Right lobe of liver (tissue), 6 donors: ENCODE measurements at places on chromosomes 6 and 20.

DNA sequence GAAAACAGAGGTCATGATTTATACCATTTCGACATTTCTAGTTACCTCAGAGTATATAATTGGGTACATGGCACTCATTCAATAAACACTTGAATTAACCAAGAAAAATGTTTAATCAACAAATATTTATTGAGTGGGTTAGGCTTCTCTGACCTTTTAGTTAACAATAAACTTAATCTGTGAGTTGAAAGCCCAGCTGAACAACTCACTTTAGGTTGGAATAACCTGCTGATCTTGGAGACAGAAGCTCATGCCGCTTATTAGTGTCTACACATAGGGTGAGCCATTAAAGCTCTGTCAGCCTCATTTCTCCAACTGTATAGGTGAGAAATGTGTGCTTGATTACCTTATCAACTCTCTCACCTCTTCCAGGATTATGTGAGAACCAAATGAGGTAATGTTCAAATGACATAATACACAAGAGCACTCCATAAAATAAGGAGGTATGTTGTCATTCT, 98.2 kb upstream of the DTNBP1 start:
- DNase-seq = no peak

DNA sequence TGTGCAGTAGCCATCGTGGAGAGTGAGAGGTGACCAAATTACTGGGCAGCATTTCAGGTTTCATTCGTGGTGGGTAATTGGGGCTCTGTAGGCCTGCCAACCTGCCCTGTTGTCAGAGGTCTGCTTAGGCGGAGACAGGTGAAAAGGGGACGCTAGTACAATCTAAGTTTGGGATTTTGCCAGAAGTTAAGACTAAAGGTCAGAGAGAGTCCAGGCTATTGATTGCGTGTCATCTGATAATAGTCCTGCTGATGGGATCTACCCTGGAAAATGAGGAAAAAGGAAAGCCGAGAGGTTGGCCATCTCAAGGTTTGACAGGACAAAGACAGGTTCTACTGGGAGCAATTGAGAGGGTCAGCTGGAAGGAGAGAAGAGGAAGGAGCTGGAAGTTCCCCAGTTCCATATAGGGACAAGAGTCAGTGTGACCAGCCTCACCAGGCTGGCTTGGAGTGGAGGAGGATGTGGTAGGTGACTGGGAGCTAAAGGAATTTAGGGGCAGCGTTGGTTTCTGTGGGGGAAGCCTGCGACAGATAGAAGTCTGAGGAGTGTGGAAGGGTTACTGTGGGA, 10.9 kb downstream of the ARFGEF2 start:
- peak; percentile 73 for DNase-seq

- DNase-seq = no peak
Observed at GRCh38 chr20:20241976-20242375, 125.9 kb upstream of the INSM1 start.

DNA sequence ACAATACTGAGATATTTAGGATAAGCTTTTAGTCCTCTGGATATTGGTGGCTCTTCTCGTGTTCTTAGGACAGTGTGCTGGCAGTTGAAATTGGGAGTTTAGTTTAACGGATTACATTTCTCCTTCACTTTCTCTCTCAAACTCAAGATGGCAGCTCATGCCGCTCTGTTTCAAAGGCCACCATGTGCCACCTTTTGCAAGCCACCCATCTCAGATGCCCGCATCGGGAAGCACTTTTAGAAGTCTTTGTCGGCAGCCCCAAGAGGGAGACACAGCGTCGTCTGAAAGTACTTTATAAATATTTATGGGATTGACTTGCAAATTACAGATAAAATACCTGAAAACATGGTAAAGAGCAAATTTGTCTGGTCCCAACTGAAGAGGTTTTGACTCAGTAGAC, 73.5 kb downstream of the DOK5 start:
- DNase-seq = no peak

DNA sequence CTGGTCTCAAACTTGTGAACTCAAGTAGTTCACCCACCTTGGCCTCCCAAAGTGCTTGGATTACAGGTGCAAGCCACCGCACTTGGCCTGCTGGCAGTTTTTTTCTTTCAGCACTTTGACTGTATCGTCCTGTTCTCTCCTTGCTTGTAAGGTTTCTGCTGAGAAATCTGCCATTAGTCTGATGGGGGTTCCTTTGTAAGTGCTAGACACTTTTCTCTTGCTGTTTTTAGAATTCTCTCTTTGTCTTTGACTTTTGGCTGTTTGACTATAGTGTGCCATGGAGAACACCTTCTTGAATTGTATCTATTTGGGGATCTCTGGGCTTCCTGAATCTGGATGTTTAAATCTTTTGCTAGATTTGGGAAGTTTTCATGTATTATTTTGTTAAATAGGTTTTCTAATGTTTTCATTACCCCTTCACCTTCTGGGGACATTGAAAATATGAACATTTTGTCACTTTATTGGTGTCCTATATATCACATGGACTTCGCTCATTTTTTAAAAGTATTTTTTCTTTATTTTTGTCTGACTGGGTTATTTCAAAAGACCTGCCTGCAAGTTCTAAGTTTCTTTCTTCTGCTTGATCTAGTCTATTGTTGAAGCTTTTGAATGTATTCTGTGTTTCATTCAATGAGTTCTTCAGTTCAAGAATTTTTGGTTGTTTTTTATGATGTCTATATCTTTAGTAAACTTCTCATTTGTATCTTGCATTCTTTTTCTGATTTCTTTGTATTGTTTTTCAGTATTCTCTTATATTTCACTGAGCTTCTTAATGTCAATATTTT, 22.1 kb downstream of the GJA10 start:
- DNase-seq = no peak

GRCh38 chr6:157090736-157091135, 232.6 kb downstream of the TMEM242 start:
- no peak for DNase-seq

DNA sequence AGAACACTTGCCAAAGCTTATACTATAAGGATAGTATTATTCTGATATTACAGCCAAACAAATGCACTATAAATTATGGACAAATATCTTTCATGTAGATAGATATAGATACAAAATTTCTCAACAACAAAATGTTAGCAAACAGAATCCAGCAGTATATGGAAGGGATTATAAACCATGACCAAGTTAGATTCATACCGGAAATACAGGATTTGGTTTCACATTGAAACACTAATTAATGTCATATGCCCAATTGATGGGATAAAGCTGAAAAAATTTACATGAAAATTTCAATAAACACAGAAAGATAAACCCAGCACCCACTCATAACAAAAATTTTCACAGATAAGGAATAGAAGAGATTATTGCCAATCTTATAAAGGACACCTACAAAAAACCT, 770.3 kb upstream of the SLC35B3 start:
- DNase-seq = no peak

DNA sequence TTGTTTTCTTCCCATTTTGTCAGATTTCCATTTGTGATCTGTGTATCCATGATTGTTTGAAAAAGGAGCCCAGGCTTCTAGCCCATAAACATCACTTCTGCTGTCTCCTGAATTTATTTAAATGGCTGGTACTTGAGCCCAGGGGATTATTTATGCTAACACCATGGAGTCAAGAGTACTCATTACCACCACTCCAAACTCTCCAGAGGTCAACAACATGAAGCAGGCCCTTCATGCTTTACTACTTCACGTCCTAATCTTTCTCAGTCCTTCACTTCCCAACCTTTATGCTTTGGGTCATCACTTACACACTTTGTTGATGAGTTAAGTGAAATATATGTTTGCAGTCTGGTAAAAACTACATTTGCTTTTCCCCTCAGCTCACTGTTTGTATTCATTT, 247.8 kb downstream of the BMP2 start:
- no peak for DNase-seq

DNA sequence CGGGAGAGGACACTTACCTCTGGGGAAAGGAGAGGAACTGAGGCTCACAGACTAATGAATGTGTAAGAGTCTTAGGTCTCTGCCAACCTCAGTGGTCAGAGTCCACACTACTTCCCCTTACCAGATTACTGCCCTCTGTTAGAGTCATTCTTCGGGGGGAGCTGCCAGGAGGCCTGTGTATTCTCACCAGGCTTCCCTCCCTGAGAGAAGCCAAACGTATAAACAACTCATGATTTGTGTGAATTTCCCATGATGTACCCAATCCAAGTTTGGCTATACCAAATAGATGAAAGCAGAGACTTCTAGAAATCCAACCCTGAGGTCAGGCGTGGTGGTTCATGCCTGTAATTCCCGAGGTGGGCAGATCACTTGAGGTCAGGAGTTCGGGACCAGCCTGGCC, 77.1 kb downstream of the SLC2A10 start:
- DNase-seq = no peak

- no peak for DNase-seq
Observed at GRCh38 chr6:6434723-6435122, 114.3 kb upstream of the F13A1 start.

DNA sequence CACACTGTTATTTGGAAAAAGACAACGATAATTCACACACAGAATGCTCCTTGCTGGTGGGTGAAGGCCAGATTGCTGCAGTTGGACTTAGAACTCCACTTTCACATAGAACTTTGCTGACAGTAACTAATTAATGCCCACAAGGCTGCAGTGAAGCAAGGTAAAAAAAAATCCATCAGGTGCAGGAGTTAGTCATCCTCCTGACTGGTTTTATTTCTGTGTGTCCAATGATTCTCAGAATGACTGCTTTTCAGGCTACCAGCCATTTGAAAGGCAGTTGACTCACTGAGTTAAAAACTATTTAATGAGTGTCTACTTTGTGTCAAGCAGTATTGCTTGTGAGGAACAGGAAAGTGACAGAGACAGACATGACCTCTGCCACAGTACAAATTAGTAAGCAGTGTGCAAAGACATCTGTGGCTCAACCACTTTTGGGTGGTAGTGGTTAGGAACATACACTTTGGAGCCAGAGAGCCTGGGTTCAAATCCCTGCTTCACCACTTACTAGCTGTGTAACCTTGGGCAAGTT, 41.9 kb downstream of the ELOVL5 start:
- no peak for DNase-seq

GRCh38 chr20:10110151-10110550, 75.4 kb downstream of the ANKEF1 start:
- DNase-seq = no peak

- DNase-seq = no peak
Observed at GRCh38 chr6:88124925-88125557, 41.1 kb downstream of the CNR1 start.

GRCh38 chr6:139990026-139990686, 615.7 kb upstream of the CITED2 start:
- DNase-seq = no peak

DNA sequence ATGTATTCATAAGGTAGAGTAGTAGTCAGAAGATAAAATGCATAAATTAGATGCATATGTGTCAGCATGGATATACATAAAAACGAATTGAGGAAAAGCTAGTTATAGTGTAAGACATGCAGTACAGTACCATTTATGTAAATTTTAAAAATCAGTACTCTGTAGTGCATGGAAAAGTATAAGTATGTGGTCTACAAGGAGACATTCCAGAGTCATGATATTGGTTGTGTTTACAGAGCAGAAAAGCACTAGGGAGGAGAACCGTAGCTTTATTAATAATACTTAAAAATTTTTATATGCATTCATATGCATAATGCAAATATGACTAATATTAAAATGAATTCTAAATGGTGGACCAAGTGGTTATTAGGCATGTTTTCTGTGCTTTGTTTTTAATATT, 220.0 kb downstream of the ZFAND3 start:
- no peak for DNase-seq

DNA sequence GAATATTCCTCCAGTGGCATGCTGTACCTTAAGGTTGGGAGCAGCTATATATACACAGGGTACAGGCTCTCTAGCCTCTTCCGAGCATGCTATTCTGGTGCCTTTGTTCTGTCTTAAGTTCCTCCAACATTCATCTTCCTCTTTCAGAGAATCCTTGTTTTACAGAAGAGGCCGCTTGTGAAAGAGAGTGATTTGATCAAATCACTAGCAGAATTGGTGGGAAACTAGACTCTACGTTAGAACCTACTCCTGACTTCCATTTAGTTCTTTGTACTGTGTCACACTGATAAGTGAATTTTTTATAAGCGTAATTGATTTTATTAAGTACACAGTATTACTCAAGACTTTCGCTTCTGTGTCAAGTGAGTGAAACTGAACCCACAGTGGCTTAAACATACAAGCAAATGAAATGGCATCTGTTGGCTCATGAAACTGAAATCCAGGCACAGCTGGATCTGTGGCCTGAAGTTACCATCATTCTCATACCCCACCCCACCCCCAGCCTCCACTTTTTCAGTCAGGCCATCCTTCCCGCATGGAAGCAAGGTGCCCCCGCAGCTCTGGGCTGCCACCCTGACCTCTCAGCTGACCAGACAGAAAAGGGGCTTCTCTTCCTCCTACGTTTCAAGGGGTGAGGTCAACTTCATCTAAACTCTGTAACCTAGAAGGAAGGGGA, 102.3 kb downstream of the RPP40 start:
- no peak for DNase-seq

DNA sequence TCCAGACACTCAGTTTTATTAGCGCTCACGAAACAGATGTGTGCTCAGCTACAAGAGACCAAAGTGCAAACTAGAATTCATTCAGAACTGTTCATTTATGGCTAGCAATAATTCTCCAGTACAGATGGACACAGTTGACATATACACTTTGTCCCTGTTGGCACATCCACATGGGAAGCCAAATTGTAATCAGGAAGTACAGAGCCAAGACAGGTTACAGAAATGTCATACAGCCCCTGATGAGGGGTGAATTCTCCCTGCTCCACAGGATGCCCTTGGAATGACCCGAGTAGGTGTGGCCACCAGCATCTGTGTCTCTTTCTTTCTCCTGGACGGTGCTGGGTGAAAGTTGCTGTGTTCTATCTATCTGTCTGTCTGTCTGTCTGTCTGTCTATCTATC, 7.6 kb downstream of the DHX35 start:
- no peak for DNase-seq

DNA sequence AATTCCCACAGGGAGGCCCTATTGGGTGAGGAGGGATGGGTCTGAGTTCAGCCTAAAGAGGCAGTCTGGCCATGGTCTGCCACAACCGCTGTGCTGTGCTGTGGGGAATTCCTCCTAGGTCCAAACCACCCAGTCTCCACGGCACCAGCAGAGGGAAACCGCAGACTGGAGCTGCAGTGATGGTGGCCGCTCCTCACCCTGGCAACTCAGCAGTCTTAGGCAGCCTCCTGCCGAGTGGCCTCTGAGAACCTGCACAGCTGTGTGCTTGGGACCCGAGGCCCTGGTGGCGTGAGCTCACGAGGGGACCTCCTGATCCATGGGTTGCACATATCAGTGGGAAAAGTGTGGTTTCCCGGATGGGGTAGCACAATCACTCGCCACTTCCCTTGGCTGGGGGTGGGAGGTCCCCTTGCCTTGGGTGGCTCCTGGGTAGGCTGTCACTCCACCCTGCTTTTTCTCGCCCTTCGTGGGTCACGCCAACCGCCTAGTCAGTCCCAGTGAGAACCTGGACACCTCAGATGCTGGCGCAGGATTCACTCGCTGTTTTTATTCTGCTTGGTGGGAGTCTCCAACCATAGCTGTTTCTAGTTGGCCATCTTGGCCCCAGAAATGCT, 242.2 kb downstream of the CDH26 start:
- DNase-seq = no peak
